ENCODE measurements at places on chromosomes 1 and 21.

DNA sequence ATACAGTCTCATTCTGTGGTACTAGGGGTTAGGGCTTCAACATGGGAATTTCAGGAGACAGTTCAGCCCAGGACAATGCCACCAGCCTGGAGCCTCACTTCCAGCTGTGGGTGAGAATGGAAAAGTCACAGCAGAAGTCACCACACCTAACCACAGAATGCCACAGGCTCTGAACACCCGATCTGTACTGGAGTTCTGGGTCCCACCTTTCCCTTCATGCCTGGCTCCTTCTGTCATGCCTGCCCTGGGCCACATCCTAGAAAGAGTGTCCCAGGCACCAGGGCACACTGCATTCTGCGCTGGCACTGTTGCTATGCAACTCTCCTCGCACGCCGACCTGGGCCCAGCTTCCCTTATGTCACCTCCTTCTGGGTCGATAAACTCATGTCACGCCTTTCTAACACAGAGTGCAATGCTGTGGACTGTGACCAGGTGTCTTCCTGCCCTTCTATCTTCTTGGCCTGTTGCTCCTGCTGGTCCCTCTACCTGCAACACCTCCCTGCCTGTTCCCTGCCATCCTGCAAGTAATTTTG, 21.2 kb downstream of the RCSD1 start:
- DNase-seq = no peak

GRCh38 chr1:33080885-33081553, at the start of gene AZIN2:
TSS of gene AZIN2 (plus strand) at chr1:33081153. CDS start at chr1:33082250, 1,097 bp downstream.
- DNase-seq = peak; percentile 97

DNA sequence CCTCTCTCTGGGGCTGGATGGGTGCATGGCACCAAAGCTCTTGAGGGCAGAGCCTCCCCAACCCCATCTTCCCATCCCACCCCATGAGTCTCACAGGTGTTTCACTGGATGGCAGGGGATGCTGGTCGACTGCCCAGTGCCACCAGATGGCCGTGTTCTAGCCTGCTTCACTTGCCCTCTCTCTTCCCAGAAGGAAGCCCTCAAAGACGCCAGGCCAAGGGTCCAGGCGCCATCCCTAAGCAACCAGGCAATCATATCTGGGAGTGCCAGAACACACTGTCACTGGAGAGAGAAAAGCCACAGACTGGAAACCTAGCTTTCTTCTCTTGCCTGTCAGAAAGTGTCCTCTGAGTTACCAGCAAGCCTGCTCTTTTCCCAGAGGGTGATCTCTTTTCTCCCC, 26.7 kb downstream of the PIGM start:
- no peak for DNase-seq

DNA sequence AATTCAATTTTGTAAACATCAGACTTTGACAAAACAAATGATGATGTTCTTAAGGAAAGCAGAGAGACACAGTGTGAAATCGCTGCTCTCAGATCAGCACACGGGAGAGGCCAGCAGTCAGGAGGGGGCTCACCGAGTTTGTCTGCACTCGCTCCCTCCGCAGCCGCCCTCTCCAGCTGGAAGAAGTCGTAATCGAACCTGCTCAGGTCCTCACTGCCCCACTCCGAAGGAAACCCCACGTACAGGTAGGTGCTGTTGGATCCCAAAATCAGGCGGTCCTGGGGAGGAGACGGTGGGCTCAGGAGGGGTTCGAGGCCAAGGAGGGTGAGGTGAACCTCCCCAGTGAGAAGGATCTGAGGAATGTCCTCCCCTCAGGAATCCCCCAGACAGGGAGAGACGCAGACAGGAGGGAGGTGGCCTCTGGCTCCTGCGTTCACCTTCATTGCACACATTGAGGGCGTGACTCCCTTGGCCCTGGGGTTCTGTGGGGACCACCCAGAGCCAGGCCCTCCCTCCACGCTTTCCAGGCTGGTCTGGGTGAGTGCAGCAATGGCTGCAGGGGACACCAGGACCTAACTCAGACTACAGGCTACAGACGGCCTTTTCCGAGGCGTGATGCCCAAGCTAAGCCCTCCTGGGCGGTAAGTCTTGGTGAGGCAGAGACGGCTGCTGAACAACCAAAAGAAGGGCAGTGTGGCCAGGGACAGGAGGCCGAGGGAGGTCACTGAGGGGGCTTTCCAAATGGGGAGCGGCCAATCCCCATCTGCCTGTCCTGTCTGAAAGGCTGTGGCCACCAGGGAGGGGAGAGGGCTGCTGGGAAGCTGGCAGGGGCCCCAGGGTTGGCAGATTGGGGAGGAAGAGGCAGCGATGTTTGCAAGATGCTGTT, 65.5 kb downstream of the SCCPDH start:
- no peak for DNase-seq

- no peak for DNase-seq
Observed at GRCh38 chr1:18945401-18945849, 11.1 kb downstream of the IFFO2 start.

DNA sequence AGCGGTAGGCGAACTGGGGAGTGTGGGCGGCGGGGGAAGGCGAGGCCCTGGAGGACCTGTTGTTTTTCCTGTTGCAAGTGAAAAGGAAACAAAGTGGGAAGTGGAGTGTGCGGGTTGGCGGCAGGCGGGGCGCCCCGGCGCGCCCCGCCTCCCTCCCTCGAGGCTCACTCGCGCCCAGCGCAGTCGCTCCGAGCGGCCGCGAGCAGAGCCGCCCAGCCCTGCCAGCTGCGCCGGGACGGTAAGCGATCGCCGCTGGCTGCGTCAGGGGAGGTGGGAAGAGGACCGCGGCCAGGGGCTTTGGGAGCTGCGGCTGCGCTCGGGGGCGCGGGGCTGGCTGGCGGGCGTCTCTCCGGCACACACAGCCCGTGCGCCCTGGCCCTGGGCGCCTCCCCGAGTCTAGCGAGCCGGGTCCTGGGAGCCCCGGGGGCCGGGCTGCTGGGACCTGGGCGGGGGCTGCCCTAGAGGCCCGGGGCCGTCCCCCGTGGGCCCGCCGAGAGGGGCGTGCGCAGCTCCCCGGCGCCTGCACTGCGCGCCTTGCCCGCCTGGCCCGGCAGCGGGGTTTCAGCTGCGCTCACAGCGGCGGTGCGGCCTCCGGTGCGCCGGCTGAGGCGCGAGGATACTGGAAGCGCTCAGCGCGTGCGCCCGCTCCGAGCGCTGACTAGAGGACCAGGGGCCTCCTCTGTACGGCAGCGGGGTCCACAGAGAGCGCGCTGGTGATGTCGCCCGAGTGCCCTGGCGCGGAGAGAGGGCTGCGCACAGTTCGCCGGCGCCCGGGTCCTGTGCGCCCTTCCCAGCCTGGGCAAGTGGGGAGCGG, at the start of gene PIK3CD:
TSS of gene PIK3CD (plus strand) at position 167 of the 814 bp plus-strand sequence. CDS start 58,725 bp downstream, outside the sequence.
- DNase-seq = peak; percentile 30

DNA sequence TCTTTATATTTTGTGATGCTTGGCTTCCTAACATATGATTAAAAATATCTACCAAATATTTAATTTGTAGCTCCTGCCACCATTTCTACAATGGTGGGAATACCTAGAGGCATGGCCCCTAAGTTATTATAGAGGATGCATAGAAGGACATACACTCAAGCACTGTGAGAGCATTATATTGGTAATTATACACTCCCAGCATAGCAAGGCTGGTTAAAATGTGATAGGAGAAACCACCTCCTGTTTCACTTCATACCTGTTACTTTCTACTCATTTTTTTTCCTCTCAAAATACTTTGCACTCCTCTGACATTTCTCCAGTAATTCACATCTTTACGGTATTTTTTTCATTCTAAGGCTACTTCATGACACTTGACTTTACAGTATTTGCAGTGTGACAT, 92.9 kb downstream of the HS2ST1 start:
- DNase-seq = no peak

DNA sequence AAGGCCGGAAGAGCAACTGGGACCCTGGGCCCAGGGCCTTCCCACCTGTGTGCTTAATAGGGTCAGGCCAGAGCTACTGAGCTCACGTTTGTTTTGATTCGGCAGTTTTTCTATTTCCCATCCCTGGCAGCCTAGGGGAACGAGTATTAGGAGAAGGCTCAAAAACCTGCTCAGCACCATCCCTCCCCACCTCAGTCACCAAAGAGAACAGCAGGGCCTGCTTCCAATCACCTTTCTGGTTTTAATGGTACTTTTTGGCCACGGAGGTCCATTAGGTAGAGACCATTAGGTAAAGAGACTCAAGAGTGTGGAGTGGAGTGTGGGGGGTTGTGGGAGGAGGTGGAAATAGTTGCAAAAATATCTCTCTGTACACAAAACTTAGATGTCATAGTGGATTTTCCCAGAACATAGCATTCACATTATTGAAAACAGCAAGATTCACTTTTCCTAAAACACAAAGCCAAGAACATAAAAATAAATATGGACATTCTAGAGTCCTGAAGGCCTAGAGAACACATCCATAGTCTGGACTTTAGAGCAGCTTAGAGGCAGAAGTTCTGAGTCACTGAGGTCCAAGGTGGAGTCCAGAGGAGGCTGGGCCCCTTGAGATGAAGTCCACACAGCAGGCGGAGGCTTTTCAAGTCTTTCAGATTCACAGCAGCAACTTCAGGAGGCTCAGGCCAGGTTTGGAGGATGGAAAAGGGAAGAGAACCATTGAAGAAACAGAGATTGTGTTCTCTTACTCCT, 19.5 kb downstream of the NUAK2 start:
- DNase-seq = no peak
